ENCODE measurements at places on chromosomes 2 and 18.

DNA sequence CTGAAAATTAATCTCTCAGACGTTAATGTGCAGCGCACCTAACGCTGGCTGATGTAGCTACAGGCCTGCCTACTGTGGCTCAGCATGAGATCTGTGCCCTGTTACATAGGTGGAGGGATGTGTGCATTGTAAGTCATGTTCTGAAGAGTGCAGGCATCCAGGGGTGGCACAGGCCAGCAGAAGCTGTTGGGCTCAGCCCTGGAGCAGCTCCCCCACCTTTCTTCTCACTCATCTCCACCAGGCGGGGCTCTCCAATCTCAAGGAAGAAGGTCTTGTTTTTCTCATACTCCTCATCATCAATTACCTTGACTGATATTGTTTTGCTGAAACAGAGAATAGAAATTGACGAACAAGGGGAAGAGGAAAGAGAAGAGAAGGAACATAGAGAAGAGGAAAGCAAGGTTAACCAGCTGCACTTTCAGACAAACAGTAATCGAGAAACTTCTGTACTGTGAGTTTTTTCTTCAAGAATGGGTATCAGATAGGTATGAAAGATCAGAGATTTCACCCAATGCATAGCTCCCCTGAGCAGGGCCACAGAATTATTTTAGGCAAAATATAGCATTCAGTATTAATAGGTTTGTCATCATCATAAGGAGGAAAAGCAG is 273.6 kb downstream of the SLC8A1 start:
- no peak for DNase-seq

- DNase-seq, result no peak
Observed at GRCh38 chr2:236175548-236176150, 7.5 kb upstream of the GBX2 start.

- DNase-seq, result peak; percentile 21
Observed at GRCh38 chr18:26978812-26979341, 113.4 kb upstream of the AQP4 start.

- DNase-seq, result no peak
Observed at GRCh38 chr18:6979954-6980353, 137.6 kb downstream of the LAMA1 start.

DNA sequence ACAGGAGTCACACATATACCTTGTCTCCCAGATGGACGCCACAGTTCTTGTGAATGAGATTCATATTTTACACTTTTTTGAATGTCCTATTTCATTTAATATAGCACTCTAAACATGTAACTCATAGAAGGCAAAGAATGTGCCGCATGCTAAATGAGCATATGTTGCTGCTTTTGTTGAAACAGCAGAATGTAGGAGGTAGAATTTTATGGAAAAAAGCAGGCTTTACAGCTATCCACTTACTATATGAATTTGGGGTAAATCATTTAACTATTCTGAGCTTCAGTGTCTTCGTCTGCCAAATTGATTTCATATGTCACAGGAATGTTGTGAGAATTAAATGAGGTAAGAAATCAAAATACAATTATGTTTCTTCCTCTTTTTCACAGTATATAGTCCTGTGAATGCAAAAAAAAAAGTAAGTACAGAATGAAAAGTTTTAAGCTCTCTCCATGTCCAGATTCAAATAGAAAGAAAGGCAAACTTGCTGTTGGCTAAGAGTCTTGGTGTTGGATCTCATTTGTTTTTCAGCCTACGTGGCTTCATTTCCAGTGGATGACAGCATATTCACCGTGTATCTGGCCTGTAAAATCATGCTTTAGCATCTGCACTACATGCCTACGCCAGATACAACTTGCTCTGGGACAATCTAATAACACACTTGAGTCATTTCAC is 154.7 kb upstream of the CNTNAP5 start:
- DNase-seq, result no peak

DNA sequence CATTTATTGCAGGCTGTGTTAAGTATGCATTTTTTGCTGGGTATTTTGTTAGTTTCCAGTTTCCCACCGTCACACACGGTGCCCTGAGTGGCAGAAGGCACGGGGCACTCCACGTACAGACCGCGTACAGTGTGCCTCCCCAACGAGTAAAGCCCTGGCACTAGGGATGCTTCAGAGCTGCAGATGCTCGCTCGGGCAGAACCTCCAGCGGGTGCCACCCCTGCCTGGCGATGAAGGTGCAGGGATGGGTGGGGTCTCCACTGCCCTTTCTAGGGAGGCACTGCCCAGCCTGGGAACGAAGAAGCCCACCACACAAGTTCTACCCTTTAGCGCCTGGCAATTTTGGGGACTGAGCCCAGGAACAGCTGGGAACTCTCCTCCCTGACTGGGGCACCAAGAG is 4.1 kb downstream of the GREB1 start:
- no peak for DNase-seq

- no peak for DNase-seq
Observed at GRCh38 chr2:179518830-179519229, 254.2 kb upstream of the SESTD1 start.

- no peak for DNase-seq
Observed at GRCh38 chr2:219076253-219076652, 15.5 kb upstream of the IHH start.

DNA sequence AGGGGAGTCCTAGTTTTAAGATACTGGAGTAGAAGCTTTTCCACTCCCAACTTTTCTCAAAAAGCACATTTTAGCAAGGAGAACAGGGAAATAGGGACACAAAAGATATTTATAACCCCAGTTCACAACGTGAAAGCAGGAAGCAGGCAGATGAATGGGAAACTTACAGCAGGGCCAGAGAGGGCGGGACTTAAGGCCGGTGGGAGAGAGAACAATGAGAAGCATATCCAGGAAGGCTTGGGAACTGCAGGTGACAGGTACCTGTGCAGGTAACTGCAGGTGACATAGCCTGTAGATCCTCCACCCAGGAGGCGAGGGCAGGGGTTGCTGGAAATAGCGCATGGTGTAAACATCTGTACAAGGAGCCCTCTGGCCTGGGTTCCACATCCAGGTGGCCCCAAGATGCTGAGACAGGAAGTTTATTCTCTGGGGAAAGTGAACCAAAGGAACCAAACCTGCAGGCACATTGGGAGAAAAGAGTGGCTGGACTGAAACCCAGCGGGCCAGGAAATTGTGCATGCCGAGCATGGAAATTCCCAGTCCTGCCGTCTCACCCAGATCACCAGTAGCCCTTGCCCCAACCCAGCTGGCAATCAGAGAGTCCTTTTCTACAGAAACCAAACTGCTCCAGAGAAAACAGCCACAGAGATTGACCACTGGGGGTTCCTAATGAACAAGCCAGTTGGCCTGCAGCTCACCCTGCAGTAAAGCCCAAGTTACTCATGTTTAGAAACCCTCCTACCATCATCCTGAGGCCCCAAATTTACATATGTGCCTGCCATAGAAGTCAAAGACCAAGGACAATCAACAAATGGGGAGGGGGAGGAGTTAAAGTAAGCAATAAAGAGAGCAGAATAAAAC is 24.3 kb upstream of the COL6A3 start:
- DNase-seq, result no peak

DNA sequence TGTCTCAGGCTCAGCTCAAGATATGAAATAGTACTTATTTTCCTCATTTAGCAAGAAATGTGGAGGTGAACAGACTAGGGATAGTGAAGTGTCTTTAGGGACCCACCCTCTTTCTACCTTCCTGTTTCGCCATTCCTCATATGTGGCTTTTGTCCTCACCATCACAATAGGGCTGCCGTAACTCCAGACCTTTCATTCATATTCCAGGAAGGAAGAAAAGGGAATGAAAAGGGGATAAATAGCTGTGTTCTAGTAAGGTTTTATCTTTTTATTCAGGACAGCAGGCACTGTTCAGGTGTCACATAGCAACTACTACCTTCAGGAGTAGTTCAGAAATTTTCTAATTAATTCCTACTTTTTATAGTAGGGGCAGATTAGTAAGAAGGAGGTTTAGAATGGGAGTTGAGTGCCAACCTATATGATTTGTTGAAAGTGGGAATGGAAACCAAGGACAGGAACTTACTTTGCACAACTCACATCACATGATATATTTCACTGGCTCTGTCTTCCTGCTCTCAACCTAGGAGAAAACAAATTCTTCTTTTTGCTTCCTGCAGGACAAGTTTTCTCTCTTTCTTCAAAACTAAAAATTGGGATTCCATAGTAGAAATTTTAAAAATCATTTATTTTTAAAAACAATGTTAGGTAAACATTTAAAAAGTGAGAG is 36.0 kb upstream of the HDAC4 start:
- no peak for DNase-seq

DNA sequence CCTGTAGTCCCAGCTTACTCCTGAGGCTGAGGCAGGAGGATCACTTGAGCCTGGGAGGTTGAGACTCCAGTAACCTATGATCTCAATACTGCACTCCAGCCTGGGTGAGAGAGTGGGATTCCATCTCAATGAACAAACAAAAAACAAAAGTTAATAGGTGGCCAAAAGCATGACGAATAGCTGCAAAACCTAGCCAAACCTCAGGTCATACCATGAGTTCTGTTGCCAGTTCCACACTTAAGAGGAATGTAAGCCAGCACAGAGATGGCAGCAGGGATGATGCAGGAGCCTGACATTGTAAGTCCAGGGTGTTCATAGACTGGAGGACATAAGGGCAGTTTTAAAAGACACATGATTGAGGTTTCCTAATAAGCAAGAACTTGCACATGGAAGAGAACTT is 55.3 kb upstream of the RMDN2 start:
- no peak for DNase-seq

GRCh38 chr2:216590780-216591179 is 42.4 kb upstream of the IGFBP2 start:
- no peak for DNase-seq

GRCh38 chr2:120771781-120772208 is 36.1 kb downstream of the GLI2 start:
- no peak for DNase-seq

DNA sequence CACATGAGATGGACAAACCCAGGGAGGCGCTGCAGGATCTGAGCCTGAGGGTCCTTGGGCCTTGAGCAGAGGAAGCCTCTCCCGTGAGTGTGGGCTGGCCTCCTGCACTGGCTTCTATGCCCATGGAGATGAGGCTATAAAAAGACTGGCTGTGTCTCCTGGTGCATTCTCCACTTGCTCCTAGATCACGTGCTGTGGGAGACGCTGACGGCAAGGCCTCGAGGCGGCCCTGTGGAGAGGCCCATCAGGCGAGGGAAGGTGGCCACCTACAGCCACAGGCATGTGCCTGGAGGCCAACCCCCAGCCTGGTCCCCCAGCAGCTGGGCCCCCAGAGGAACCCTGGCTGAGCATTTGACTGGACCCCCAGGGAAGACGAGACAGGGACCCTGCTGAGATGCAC is 198.9 kb downstream of the TWIST2 start:
- DNase-seq, result no peak

GRCh38 chr2:200930947-200931626 is 32.4 kb downstream of the ORC2 start:
- DNase-seq, result no peak

GRCh38 chr2:112803691-112804521 is 19.6 kb upstream of the IL1A start:
- DNase-seq, result no peak

- no peak for DNase-seq
Observed at GRCh38 chr2:25587361-25587760, 86.0 kb downstream of the DTNB start.

DNA sequence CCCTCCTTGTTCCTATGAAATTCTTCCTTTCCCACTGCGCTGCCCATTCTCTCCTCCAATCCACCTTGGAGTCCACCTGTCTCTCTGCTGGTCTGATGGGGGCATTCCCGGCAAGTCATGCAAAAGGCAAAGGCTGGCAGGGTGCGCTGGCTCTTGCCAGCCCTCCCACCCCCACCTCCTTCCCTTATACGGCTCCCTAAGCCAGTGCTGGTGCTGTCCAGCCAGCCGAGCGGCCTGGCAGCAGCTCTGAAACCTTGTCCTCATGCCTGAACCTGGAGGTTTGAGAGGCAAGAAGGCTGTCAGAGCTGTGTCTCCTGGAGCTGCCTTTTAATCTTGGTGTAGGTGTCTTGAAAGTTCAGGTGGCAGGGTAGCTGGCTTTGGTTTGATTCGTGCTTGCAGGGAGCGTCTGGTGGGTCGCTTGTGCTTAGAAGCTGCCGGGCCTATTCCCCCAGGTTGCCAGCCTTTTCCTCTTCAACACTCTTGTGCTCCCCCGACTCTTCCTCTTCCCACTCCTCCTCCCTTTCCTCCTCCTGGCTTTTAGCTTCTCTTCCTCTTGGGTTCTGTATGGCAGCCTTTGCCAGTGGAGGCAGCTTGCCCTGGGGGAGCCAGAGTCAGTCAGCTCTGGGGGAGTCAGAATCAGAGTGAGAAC is 748 bp downstream of the LIPG start:
- no peak for DNase-seq

DNA sequence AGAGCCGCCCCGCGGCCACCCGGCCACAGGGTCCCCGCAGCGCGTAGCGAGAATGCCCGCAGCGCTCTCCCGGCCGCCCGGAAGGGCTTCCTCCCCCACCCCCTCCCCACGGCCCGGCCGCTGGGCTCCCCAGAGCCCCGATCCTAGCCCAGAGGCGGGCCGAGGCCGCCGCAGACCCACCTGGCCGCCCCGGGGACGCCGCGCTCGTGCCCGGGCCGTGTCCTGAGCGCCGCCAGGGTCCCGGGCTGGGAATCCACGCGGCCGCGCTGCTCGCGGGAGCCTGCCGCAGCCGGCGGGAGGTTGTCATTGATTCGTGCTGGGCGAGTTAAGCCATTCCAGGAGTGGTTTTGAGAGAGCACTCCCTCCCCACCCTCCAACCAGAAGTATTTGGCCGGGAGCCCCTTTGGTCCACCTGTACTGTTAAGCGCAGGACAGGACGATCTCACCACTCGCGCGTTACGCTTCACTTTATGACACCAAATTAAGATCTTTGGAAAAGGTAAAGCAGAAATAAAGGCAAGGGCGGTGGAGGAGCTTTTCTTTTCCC is 206.4 kb upstream of the SMAD2 start:
- no peak for DNase-seq

- DNase-seq, result no peak
Observed at GRCh38 chr18:28576941-28577340, 400.0 kb upstream of the CDH2 start.
